Thymus (tissue), 14 donors: ENCODE measurements at places on chromosomes 4 and X. TPM values are rescaled to one million over a fixed set of nuclear protein-coding genes. Genes with fewer than 3 reads are reported as not detected.

Gene GPM6B
- 1.7 TPM for total RNA-seq

GRCh38 chr4:183912585-183912984, 7.5 kb downstream of the STOX2 start:
- DNase-seq, result no peak

Gene LDOC1
- 1.8 TPM for total RNA-seq

DNA sequence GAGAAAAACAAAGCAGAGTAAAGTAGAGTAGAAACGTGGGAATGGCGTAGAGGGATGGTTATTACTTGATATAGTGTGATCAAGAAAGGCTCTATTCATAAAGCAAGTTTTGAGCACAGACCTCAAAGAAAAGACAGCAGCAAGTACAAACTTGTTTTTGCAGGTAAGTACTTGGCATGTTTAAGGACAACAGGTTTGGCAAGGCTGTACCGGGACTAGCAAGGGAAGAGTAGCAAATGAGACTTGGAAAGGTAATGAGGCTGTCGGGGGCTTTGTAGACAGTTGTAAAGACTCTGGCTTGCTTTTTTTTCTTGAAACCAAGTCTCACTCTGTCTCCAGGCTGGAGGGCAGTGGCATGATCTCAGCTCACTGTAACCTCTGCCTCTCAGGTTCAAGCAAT, 40.9 kb downstream of the NEK1 start:
- no peak for DNase-seq

Gene TSPAN6
- total RNA-seq, result 14.0 TPM

Gene ASB12
- 0.09 TPM for total RNA-seq
